NCI-H748 treated with DMSO at 0.1 percent for 48 hours (cell line): ENCODE measurements at places on chromosomes 4 and X.
A peak's percentile ranks its signal among the peaks of the same experiment; 100 is the strongest.

DNA sequence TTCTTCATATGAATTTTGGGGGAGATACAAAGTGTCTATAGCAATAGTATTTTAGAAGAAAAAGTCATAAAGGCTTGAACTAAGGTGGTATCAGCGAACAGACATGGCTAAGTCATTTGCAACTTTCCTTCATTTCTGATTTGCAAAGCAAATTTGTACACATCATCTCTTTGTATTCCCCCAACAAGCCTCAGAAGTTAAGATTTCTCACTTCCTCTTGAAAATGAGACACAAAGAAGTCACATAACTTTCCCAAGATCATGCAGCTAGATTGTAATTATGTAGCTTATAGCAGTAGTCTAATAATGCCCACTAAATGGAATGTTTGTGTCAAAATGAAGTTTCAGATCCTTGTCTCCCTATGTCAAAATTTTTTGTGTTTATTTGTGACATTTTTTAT is 709.8 kb upstream of the HS3ST1 start:
- DNase-seq, result no peak

DNA sequence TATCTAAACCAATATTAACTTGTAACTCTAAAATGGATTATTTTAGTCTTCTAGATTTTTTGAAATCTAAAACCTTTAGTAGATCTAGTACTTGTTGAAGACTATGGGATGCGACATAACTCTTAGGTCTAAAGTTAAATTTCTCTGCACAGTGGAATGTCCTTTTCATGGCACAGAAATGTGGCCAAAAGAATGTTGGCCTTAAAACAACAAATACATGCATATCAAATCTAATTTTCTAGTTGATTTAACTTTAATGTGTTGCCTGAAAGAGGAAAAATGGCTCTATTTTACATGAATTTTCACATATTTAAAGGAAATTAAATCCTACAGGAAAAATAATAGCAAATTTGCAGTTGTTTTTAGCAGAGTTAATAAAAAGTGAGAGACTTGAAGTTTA is 30.3 kb downstream of the NFKB1 start:
- no peak for DNase-seq

DNA sequence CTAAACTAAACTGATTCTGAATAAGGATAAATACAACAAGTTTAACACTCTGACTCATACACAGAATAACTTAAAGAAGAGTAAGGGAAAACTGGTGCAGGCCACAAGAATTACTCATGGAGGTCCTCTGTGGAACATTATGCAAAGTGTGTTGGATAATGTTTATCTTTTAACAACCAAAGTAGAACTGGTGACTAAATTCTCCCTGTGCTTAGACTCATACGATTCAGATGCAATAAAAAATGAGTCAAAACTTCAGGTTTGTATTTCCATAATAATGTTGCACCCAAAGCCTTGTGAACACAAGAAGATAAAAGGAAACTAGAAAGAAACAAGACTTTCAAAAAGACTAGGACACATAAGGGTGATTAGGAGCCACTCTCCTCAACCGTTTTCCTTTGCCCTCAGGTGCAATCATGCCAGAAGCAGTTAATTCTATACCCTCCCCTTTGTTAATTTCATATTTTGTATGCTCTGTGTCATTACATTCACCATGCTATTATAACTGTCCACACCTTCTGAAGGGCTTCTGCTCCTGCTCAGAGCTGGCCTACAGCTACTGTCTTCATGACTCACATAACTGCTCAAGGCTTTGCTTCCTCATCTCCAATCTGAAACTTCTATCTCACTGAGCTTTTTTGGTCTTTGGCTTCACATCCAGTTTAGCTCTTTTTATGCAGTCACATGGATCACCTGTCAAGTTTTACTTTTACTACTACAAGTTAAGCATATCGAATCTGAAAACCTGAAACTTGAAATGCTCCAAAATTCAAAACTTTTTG is 60.2 kb downstream of the KCNIP4 start:
- DNase-seq, result no peak

DNA sequence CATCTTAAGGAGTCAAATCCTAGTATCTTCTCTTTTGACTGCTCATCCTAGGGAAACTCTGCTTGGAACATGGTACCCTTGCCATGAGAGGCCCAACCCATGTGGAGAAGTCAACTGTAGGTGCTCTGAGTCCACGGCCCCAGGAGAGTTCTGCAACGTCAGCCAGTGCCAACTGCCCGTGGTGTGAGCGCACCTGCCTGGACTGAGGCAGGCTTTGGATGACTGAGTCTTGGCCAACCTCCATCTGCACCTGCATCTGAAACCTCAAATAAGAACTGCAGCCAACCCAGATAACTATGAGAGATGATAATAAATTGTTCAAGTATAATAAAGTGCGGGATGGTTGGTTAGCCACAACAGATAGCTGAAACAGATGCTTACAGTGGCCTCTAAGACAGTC is 772.0 kb downstream of the TRIML1 start:
- DNase-seq, result no peak

DNA sequence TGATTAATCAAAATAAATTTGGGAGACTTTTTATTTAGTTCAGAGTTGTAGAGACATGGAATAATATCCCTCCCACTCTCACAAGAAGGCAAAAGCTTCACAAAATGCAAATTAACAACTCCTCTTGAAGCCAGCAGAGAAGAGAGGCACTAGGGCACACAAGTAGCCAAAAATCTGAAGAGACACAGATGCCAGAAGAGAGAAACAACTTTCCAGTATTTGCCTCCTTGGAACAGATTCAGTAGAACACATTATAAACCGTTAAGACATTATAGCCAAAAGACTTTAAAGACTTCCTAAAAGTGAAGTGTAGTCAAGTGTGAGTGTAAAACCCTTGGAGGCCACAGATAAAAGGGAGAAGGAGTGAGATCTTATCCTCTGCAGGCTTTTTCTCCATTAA is 1024.9 kb upstream of the ADGRL3 start:
- no peak for DNase-seq

- no peak for DNase-seq
Measured at GRCh38 chrX:100643956-100644860, at the start of gene SRPX2. Gene SRPX2, plus strand, starts transcription at chrX:100644199. Its CDS starts 2,124 bp downstream, at chrX:100646323.

GRCh38 chrX:53795576-53795975 is 109.1 kb upstream of the HUWE1 start:
- no peak for DNase-seq

DNA sequence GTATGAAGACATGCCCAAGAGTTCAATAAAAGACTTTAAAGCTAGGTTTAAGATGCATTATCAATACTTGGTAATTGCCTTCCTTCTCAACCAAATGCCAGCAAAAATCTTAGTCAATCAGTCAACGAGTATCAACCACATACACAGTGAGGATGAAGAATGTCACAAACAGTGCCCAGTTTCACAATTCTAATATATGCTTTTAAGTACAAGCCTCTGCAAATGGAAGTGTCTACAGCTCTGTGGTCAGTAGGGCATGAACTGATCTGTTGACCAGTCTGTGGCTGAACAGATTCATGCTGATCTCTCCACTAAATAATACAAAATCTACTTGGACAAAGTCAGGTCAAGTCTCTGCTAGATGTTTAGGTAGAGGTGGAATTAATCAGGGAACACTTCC is 27.9 kb downstream of the PPARGC1A start:
- DNase-seq, result no peak

- no peak for DNase-seq
Measured at GRCh38 chr4:88742561-88742960, 44.9 kb upstream of the NAP1L5 start.

DNA sequence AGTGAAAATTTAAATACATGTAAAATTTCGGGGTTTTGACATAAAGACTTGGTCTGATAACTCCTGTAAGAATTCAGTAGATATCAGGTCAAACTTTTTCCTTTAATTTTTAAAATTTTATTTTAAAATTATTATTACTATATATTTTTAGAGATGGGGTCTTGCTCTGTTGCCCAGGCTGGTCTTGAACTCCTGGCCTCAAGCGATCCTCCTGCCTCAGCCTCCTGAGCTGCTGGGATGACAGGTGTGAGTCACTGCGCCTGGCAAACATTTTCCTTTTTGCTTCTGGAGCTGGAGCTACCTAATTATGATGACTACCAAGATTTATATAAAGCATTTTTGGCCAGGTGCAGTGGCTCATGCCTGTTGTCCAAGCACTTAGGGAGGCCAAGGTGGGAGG is 37.3 kb downstream of the KLHL15 start:
- DNase-seq, result no peak

DNA sequence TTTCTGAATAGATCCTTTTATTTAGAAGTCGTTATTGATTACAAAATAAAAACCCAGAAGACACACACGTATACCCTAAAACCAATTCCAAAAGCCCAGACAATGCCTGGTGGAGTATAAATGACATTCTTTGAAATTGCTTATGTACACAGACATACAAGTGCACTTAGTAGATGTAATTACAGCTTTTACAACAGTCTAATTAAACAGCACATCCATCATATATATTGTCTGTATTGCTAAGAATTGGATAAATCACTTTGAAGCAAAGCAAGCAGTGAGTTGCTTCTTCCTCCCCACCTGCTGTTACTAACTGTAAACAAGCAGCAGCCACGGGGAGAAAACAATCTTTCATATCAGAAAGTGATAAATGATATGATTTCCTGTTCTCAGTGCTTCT is 645.7 kb downstream of the TLL1 start:
- DNase-seq, result peak; percentile 89

GRCh38 chr4:148203056-148203898 is 238.9 kb downstream of the NR3C2 start:
- DNase-seq, result peak; percentile 9

- no peak for DNase-seq
Measured at GRCh38 chr4:176953021-176953420, 160.3 kb upstream of the VEGFC start.

DNA sequence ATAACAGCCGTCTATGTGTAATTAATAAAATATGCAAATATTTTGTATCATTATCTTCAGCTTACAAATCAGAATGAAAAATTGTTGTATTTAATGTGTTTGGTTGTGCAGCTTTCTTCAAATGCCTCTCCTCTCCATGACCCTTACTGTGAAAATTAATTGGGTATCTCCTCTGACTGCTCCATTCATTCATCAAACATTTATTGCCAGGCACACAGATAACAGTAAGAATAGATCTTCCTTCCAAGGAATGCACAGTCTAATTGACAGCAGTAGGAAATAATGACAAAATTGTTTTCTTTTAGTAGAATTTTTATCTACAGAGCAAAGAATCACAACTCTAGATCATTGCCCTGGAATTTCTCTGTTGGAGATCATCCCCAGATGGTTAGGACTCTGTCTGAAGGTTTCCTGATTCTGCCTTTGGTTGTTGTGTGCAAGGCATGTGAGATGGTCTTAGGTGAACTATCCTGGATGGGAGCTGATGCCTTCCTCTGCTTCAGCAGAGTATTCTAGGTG is 395.0 kb upstream of the FAT1 start:
- no peak for DNase-seq

GRCh38 chr4:174189392-174190015 is 94.0 kb downstream of the FBXO8 start:
- no peak for DNase-seq

DNA sequence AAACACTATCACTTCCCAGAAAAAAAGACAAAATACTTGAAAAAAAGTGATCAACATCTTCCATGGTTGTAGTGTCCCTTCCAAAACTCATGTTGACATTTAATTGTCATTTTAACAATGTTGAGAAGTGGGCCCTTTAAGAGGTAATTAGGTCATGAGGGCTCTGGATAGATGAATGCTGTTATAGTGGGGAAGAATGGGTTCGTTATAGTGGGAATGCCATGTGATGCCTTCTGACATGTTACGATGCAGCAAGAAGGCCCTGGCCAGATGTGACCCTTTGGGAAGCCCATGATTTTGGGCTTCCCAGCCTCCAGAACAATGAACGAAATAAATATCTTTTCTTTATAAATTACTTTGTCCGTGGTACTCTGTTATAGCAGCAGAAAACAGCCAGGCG is 4.0 kb upstream of the SLC10A6 start:
- DNase-seq, result no peak

- DNase-seq, result no peak
Measured at GRCh38 chr4:56222514-56222913, 164.8 kb downstream of the AASDH start.

DNA sequence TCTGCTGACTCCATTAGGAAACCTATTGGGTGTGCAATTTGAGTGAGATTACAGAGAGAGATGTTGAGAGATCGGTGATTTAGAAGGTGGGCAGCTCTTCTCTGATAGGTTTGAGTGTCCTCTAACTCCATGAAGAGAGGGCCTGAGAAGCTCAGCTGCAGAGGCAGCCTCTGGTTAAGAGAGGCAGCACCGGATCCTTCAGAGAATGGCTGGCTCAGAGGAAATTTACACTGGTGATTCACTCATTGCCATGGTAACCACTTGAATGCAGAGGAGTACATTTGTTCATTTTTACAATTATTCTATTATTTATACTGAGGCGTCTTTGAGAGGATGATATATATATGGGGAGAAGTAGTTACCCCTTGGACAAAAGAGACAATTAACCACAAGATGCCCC is 171.7 kb downstream of the PDGFRA start:
- no peak for DNase-seq

DNA sequence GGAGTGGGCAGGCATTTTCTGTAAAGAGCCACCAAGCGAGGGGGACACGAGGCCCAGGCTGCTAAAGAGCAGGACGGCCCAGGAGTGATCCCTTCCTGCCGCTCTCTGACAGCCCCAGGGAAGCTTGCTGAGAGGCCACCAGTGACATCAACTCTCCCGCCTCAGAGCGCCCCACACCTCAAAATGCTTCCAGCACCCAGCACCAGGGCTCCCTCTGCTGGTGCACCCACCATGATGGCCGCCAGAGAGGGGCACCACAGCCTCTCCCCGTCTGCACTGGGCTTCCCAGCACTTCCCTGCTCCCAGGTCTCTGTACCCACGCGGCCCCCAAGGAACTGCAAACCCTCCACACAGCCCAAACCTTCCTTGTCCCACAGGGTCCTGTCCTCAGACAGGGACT is 40.4 kb downstream of the GAK start:
- DNase-seq, result no peak
